ENCODE measurements at places on chromosomes 5 and 9. TPM values are rescaled to one million over a fixed set of nuclear protein-coding genes. Genes with fewer than 3 reads are reported as not detected.

DNA sequence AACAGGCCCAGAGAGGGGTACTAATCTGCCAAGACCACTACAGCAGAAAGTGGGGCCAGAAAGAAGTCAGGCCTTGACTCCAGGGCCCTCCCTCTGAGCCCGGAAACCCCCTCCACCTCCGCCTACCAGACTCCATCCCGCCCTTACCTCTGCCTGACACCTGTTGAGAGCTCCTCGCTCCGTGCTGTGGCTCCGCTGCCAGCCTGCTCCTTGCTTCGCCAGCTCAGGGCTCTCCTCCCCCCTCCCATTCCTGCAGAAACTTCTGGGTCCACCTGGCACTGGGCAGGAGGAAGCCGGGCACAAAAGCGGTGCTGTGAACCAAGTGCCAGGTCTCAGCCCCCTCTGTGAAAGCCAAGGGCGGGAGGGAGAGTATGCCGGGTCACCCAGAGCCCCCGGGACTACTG is 6.4 kb upstream of the ST6GALNAC6 start:
- H3K4me3 ChIP-seq, result peak overlapping the region; percentile 5
- H3K4me1 ChIP-seq, result peaks cover 30% of the 10 kb centered on the region
- no peaks in the 10 kb centered on the region for H3K36me3 ChIP-seq
- H3K27ac ChIP-seq, result peak overlapping the region; percentile 90

DNA sequence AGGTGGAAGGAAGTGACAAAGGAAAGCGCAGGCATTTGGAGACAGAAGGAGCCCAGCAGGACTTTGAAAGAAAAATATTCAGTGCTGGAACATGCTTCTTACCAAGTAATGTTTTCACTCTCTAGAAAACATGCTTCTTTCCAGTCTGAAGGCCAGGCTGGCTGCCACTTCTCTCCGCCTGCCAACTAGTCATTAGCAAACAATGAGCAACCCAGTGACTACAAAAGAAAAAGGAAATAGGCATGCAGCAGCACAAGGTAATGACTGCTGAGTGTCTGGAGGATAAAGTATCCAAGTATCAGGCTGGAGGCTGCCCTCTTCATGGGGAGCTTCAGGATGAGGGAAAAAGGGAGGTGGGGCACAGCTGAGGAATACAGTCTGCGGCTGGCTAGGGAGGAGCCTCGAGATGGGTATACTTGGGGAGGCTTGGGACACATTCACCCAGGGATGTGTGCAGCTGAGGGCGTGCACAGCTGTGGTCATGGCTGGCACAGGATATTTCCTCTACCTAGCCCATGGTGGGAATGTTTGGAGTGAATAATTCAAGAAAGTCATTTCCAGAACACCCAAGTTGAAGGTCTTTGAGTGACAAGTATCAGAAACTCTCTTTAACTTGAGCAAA is 161.5 kb upstream of the KIF2A start:
- no peak overlapping the region for H3K4me3 ChIP-seq
- H3K27ac ChIP-seq, result no peak overlapping the region
- H3K27me3 ChIP-seq, result no peaks in the 10 kb centered on the region

- no peak overlapping the region for H3K4me3 ChIP-seq
- no peaks in the 10 kb centered on the region for H3K36me3 ChIP-seq
- no peaks in the 10 kb centered on the region for H3K27me3 ChIP-seq
- no peak for DNase-seq
- no peak overlapping the region for H3K27ac ChIP-seq
Observed at GRCh38 chr9:33437898-33438297, 9.5 kb downstream of the AQP3 start.

GRCh38 chr5:138793575-138793974 is 40.4 kb downstream of the CTNNA1 start:
- H3K4me3 ChIP-seq, result no peak overlapping the region
- no peaks in the 10 kb centered on the region for H3K4me1 ChIP-seq
- DNase-seq, result no peak
- no peaks in the 10 kb centered on the region for H3K27me3 ChIP-seq
- H3K27ac ChIP-seq, result no peak overlapping the region

DNA sequence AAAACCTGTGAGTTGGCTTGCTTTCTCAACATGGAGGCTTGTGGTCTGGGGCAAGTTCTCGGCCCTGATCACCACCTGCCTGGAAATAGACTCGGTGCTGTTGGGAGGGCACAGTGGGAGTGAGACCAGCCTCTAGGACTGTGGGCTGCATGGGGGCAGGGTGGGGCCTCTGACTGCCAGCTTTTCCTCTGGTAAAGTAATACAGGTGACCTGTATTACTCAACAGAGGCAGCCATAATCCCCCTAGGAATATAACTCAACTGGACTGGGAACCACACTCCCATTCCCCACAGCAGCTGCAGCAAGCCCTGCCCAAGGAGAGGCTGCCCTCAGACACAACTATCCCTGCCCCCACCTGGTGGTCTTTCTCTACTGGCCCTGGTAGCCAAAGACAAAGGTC is 72.8 kb downstream of the C9orf153 start:
- DNase-seq, result no peak
- no peaks in the 10 kb centered on the region for H3K27me3 ChIP-seq
- no peaks in the 10 kb centered on the region for H3K4me1 ChIP-seq
- no peak overlapping the region for H3K27ac ChIP-seq

DNA sequence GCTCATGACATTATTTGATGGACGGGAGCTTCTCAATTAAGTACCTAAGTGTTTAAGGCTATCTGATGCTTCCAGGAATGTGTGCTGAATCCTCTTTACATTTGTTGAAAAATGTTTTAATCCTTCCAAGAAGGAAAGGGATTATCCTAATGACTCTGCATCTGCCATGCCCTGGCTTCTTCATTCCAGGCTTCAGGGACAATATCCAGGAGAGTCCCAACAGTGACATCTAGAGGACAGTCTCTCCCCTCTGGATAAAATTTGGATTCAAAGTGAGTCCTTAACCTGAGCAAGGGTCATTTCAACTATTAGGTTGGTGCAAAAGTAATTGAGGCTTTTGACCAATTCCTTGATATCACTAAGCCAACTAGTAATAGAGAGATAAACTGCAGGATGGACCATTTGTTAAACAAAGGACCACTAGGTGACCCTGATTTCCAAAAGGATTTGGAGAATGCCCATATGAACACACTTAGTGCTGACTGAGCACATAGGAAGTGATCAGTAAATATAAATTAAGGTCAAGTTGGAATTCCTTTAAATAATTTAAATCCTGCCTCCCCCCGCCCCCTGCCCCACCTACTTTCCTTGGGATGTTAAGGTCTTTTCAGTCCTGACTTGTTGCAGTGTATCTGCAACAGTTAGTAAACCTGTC is 19.1 kb downstream of the TNFSF8 start:
- peak overlapping the region; percentile 59 for H3K27ac ChIP-seq
- H3K27me3 ChIP-seq, result no peaks in the 10 kb centered on the region
- no peak for DNase-seq
- H3K4me1 ChIP-seq, result peaks cover 19% of the 10 kb centered on the region
- H3K36me3 ChIP-seq, result no peaks in the 10 kb centered on the region

DNA sequence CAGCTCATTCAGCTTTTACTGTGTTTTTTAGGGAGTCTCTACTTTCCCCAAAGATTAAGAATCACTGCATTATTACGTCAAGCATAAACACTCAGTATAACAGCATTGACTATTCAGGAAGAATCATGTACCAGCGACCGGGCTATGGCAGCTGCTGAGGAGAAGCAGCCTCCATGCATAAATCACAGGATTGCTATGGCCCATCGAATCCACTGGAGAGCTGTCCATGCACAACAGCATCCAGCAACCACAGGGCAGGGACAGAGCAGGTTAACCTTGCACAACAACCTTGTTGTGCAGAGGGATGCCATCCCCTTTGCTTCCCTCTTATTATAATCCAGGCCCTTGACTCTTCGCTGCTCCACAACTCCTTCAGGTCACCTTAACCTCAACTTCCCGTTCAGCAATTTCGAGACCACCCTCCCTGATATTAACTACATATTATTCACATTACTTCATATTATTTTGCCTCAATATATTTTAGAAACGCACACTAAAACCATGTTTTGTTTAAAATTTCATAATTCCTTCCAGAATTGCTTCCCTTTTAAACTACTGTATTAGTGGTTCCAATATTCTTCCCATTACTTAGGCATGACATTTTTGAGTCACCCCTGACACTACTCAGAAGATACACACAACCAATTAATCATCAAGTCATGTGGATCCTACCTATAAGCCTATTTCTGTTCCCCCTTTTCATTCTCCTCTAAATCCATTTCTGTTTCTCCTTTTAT is 991 bp downstream of the IARS1 start:
- DNase-seq, result no peak
- H3K4me1 ChIP-seq, result peaks cover 5% of the 10 kb centered on the region
- peak overlapping the region; percentile 74 for H3K4me3 ChIP-seq
- H3K27ac ChIP-seq, result no peak overlapping the region
- H3K36me3 ChIP-seq, result peaks cover 7% of the 10 kb centered on the region

CPLANE1 gene
- total RNA-seq, result 31.0 TPM

EGFLAM gene
- 19.5 TPM for total RNA-seq

NTNG2 gene
- total RNA-seq, result 1.9 TPM

PCDHA4 gene
- 5.4 TPM for total RNA-seq

OR1N1 gene
- total RNA-seq, result not detected
